ENCODE measurements at places on chromosomes 4 and X. TPM values are rescaled to one million over a fixed set of nuclear protein-coding genes. Genes with fewer than 3 reads are reported as not detected.

DNA sequence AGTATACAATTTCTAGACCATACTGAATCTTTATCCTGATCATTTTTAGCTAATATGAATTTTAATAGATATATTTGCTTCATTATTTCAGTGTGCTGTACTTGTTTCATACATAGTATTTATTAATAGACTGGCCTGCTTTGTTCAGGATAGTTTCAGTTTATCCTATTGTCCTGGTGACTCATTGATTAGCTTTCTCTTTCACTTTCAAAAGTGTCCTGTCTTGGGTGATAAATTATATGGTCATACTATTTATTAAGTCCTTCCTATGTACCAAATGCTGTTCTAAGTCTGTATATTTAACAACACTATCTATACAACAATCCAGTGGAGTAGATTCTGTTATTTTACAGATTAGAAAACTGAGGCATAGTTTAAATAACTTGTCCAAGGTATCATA lies 153.8 kb upstream of the RAPGEF2 start:
- no peak for DNase-seq

DNA sequence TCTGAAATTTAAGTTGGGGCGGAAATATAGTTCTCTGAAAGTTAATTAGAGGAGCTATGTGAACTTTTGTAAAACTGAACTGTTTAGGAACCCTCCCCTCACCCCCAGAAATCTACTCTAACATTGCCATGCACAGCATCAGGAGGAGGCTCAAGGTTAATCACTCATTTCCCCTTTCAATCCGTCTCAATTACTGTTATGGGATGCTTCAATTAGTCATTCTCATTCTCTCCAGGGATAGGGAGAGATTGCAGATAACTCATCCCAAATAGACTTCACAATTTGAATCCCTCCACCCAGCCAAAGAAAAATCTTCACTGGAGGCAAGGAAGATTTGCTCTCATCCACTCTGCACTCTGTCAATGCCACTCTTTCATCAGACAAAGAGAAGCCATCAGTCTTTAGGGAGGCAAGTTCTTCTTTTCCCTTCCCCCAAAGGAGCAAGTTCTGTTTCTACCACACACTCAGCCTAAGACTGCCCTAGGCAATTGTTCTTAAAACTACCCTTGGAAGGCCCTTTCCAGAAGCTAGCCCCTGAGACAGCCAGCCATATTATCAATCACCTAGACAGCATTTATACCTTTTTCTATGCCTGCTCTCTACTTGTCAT lies 140.4 kb downstream of the SLC10A7 start:
- no peak for DNase-seq

GRCh38 chrX:65745992-65746391 lies 78.5 kb downstream of the MSN start:
- no peak for DNase-seq

DNA sequence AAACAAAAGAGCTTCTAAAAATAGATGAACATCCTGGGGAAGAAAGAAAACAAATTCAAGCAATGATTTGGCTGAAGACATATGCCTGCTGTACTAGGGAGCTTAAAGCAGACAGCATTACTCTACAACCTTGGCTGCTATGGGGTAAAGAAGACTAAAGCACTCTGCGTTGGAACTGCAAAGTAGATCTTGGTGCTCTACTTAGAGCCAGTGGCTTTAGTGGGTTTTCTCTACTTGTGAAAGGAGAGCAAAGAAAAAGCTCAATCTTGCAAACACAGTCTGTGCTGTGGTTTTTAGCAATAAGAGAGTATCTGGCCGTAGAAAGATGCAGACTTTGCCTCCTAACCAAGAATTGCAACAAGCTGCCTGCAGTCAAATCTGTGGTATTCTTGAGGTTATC lies 334.7 kb upstream of the NDST3 start:
- no peak for DNase-seq

DNA sequence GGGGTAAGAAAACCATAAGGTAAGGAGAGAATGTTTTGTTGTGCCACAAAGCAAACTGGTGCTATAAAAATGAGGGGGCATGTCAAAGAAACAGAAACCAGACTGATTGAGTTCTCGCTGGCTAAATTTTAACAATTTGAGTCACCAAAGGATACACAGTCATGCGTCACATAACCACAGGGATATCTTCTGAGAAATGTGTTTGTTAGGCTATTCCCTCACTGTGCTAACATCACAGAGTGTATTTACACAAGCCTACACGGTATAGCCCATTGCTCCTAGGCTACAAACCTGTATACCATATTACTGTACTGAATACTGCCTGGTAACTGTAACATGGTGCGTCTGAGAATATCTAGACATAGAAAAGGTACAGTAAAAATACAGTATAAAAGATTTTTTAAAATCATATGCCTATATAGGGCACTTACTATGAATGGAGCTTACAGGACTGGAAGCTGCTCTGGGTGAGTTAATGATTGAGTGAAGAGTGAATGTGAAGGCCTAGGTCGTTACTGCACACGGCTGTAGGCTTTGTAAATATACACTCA lies 50.1 kb downstream of the FBXW7 start:
- no peak for DNase-seq

DNA sequence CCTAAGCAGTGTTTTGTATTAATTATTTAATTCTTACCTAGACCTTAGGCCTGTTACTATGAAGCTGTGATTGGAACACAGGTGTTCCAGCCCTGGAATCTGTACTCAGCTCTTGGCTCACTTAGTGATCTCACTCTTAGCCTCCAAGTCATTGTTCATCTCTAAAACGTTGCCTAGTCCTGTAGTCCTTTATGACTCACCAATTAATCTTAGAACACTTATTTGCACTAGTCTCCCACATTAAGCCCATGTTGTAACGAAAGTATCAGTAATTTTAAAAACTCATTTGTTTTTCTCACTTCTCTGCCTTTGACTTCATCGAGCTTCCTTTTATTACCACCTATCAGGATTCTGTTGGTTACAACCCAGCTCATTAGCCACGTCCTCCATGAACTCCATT lies 1224.7 kb upstream of the TENM3 start:
- no peak for DNase-seq

- no peak for DNase-seq
Observed at GRCh38 chr4:89119836-89120235, 8.5 kb downstream of the TIGD2 start.

DNA sequence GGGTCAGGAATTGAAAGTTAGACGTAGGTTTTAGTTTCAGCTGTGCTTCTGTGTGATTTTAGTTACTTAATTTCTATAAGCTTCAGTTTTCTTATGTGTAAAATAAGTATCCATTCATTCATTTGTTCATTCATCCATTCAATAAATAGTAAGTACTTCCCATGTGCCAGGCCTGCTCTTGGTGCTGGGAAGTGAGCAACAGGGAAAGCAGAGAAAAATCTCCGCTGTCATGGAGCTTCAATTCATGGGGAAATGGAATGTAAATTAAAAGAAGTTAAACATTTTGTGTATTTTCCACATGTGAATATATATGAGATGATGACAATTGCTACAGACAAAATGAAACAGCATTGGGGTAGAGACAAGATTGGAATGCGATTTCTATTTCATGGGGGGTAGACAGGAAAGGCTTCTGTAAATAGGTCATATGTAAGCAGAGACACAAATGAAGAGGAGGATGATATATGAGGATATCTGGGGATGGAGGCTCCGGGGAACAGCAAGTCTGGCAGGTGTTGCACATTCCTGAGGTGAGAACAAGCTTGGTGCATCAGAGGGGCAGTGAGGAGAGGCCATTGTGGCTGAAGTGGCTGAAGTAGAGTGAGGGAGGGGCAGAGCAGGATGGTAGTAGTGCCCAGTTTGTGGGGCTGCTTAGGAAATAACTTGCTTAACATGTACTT lies 66.2 kb downstream of the FHIP1A start:
- DNase-seq: no peak

DNA sequence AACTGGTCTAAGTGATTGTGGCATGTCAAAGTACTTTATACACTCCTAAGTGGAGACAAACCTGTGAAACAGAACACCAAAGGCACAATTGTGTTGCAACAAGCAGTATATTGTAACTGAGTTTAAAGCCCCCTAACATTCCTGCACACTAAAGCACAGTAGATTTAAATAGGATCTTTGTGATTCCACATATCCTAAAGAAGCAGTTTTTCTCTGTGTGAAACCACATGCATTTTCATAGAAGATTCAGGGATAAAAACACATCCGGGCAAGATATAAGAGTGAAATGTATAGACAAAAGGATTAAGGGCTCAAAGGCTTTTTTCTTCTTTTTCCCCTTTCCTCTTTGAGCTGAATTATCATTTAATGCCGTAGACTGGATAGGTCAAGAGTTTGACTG lies 82.2 kb downstream of the ANK2 start:
- no peak for DNase-seq

- no peak for DNase-seq
Observed at GRCh38 chr4:128837679-128838078, 28.2 kb downstream of the JADE1 start.

DNA sequence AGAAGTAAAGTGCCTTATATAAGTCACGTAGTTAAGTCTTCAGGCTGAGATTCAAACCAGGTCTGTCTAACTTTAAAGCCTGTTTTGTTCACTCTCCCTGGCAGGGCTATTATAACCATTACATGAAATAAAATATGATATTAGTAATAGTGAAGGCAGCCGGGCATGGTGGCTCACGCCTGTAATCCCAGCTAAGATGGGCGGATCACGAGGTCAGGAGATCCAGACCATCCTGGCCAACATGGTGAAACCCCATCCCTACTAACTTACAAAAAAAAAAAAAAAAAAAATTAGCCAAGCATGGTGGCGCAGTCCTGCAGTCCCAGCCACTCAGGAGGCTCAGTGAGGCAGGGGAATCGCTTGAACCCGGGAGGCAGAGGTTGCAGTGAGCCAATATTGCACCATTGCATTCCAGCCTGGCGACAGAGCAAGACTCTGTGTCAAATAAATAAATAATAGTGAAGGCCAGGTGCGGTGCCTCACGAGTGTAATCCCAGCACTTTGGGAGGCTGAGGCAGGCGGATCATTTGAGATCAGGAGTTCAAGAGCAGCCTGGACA lies 22.1 kb upstream of the SOWAHD start:
- no peak for DNase-seq

DNA sequence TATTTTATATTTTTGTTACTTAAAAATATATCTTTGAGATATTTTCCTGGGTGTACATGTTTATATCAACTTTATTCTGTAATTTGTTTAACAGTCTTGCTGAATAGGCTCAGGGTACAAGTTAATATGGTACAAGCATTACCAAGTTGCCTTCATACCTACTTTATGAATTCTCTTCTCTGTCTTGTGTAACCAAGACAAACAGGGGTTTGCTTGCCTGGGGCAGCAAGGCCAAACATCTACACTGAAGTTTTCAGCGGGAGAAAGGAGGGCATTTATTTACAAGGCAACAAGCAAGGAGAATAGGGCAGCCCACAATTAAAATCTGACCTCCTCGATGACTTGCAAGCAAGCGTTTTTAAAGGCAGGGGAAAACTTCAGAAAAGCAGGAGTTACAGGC lies 24.2 kb downstream of the PPP4R3C start:
- no peak for DNase-seq

- no peak for DNase-seq
Observed at GRCh38 chr4:165426823-165427222, 48.0 kb downstream of the CPE start.

- no peak for DNase-seq
Observed at GRCh38 chr4:118935819-118936218, 47.2 kb downstream of the SYNPO2 start.

The SSX1 gene
- total RNA-seq: not detected

The MAGEE2 gene
- total RNA-seq: 0.53 TPM

The IL1RAPL1 gene
- total RNA-seq: 10.3 TPM

The PCDH10 gene
- 7.1 TPM for total RNA-seq

The F9 gene
- not detected for total RNA-seq

The NLGN3 gene
- 20.6 TPM for total RNA-seq

The FGFR3 gene
- 5.4 TPM for total RNA-seq

The TEX13C gene
- total RNA-seq: not detected

The SORCS2 gene
- total RNA-seq: 52.5 TPM

Measured in sciatic nerve (tissue), 2 donors.